ENCODE measurements at places on chromosomes 13 and 19.
A peak's percentile ranks its signal among the peaks of the same experiment; 100 is the strongest.

- no peak for DNase-seq
Observed at GRCh38 chr13:88627071-88627470, 955.9 kb downstream of the SLITRK5 start.

DNA sequence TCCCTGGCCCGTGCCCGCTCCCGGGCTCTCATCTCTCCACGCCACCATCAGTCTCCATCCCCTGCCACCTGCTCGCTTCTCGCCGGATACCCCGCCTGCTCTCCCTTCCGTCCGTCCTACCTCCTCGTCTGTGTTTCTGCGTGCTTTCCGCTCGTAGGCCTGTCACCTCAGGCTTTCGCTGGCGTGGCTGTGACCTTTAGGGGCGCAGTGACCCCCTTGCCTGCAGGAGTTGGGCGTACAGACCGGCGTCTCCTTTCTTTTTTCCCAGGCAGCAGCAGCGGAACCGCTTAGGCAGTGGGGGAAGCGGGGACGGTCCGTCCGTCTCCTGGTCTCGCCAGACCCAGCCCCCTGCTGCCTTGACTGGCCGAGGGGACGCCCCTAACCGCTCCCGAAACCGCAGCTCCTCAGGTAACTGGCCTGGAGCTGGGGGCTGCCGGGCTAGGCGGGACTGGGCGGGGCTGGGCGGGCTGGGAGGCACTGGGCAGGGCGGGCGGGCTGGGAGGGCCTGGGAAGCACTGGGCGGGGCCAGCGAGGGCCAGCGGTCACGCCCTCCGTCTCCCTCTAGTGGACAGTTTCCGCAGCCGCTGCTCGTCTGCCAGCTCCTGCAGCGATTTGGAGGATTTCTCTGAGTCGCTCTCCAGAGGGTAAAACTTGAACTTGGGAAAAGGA is 6.3 kb downstream of the PGLYRP1 start:
- DNase-seq: peak; percentile 77

GRCh38 chr13:66703597-66703996 is 526.5 kb downstream of the PCDH9 start:
- DNase-seq: no peak

DNA sequence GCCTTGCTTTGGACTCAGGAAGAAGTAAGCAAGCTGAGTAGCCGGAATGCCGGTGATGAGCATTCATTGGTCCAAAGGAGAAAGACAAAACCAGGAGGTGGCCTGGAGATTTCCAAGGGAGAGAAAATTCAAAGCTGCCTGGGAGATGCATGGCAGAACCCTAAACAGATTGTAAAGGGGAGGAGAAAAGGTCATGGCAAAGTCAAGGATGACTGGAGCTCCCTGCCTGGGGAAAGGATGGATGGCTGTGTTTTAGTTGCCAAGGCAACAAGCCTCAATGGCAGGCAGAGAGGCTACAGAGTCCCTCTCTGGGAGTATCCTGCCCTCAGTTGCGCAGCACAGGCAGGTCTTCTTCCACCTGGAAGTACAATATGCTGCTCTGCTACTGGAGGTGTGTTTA is 134.0 kb downstream of the ENOX1 start:
- DNase-seq: no peak

DNA sequence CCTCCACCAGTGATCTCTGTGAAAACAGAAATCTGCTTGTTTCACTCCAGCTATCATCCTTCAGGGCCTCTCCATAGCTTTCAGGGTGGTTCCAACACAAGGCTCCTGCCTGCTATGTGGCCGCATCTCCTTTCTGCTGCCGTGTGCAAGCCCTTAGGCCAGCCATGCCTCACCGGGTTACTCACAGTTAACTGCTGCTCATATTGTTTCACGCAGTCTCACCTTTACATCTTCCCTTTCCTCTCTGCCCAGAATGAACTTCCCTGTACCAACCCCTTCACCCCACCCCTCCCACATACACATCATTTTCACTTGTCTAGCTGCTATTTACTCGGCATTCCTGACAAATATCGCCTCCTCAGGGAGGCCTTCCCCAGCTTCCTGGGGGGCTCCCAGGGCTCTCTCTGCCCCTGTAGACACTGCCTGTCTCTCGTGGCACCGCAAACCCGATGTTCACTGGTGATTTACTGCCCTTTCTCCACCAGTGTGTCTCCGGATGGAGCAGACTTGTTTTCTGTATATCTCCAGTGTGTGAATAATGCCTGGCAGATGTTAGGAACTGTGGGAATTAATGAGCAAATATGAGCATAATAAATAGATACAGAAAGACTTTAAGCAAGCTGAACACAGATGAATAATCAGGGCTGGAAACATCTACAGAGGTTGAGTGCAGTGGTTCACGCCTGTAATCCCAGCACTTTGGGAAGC is 39.3 kb upstream of the GPR183 start:
- DNase-seq: no peak

- DNase-seq: no peak
Observed at GRCh38 chr19:33248954-33249613, 23.4 kb upstream of the SLC7A10 start.
